ENCODE measurements at places on chromosomes 16 and 17.
A peak's percentile ranks its signal among the peaks of the same experiment; 100 is the strongest.

- DNase-seq = no peak
Measured at GRCh38 chr16:81748476-81749198, 30.5 kb upstream of the PLCG2 start.

- DNase-seq = no peak
Measured at GRCh38 chr17:83183951-83184506, 104.6 kb downstream of the METRNL start.

GRCh38 chr17:80991645-80992076 is at the start of gene CHMP6:
Gene CHMP6 (plus strand): TSS chr17:80991841. CDS start chr17:80991919, 78 bp downstream.
- DNase-seq = peak; percentile 45

DNA sequence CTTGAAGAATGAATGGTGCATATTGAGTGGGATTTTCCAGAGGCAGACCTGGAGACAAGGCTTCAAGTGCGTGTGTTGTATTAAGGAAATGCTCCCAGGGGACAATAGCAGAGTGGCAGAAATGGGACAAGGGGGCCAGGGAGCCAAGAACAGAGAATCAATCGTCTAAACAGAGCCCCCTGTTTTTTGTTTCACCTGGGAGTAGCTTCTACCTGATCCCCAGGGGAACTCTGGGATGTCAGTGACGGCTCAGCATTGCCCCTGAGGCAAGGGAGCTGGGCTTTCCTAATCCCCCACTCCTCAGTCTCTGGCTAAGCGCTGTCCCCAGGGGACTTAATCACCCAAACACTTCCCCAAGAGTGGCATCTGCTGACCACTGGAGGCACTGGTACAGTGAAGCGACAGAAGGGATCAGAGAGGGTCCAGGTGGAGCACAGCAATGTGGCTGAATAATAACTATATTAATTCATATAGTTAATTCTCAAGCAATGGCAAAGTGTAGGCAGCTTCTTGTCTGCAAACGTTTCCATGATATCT is 35.7 kb upstream of the C16orf78 start:
- DNase-seq = no peak

DNA sequence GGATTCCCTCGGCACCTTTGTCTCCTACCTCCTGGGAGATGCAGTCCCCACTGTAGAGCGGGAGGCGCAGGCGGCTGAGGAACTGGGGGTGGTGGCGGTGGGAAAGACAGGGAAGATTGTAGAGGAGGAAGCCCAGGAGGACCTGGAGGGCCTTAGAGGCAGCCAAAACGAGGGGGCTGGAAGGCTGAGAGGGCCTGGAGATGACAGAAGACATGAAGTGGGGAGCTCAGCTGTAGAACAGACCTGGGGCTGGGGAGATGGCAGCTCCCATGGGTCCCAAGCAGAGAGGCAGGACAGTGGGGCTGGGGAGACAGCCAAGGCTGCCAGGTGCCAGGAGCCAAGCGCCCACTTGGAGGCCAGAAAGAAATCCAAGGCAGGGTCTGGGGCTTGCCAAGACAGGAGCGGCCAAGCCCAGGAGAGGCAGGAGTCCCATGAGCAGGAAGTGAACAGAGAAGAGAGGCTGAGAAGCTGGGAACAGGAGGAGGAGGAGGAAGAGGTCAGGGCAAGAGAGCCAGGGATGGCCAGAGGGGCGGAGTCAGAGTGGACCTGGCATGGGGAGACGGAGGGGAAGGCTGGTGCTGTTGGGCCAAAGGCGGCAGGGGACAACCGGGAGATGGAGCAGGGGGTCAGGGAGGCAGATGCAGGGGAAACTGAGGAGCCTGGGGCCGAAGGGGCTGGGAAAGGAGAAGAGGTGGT is 803 bp downstream of the APOBR start:
- no peak for DNase-seq

- no peak for DNase-seq
Measured at GRCh38 chr17:71412803-71413202, 708.0 kb upstream of the SOX9 start.

GRCh38 chr16:68370581-68371275 is 59.9 kb downstream of the PRMT7 start:
- DNase-seq = no peak

DNA sequence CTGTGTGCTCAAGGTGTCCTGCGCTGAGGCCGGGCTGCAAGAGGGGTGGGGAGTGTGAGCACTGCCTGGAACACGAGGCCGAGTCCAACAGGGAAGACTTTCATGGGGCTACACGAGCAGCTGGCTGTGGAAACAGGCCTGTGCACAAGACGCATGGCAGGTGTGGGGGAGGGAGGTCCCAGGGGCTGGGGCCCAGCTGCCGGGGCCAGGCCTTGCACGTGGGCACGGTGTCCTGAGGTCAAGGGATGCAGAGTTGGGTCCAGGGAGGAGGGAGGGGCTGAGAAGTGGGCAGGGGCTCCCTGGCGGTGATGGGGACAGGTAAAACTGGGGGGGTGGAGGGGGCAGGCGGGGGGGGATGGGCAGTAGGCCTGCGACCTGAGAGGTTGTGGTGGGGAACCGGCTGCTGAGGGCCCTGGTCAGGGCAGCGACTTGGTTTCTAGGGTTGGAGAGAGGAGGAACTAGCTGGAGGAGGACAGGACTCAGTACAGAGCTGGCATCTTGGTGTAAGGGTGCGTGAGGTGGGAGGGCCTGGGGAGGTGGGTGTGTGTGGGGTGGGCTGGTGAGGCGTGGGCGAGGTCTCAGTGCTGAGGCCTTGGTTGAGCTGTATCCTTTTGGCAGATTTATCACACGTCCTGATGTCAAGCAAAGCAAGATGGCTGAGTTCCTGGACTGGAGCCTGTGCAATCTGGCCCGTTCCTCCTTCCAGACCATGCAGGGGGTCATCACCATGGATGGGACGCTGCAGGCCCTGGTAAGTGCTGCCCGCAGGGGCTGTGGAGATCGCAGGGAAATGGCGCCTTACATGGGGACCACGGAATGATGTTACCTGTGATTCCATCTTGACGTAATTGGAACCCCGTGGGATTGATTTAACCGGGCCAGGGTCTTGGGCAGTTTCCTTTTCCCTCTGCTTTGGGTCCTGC is 29.4 kb downstream of the TBCD start:
- DNase-seq = no peak

- DNase-seq = no peak
Measured at GRCh38 chr16:51989637-51990230, 557.2 kb downstream of the TOX3 start.

GRCh38 chr17:15263206-15263579 is 1.9 kb downstream of the PMP22 start:
- DNase-seq = no peak

DNA sequence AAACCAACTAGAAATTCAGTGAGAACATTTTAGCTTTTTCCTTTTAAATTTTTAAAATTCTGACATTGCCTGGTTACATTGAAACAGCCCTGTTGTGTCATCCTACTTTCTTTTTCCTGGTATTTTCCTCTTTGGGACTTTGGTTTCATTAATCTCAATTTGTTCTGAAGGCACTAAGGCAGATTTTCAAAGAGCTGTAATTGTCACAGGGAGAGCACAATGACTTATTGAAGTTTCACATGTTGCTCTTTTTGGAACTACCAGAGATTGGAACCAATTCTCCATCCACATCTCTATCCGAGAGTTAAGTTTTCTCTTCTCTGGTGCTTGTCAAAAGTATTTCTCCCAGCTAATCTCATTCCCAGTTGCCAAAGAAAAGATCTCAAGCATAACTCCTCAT is 144.7 kb upstream of the TBX2 start:
- DNase-seq = no peak

DNA sequence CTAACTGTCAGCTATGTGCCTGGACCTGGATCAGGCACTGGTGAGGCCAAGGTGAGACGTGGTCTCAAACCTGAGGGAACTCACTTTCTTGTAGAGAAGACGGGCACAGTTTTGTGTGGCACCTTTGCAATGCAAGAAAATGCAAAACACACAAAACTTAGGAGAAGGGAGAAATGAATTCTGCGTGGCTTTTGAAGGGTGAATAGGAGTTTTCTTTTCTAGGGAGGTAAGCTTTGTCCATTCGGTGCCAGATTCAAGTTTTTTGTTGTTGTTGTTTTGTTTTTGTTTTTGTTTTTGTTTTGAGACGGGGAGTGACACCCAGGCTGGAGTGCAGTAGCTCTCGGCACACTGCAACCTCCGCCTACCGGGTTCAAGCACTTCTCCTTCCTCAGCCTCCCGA is 1.4 kb downstream of the TOM1L1 start:
- DNase-seq = no peak

DNA sequence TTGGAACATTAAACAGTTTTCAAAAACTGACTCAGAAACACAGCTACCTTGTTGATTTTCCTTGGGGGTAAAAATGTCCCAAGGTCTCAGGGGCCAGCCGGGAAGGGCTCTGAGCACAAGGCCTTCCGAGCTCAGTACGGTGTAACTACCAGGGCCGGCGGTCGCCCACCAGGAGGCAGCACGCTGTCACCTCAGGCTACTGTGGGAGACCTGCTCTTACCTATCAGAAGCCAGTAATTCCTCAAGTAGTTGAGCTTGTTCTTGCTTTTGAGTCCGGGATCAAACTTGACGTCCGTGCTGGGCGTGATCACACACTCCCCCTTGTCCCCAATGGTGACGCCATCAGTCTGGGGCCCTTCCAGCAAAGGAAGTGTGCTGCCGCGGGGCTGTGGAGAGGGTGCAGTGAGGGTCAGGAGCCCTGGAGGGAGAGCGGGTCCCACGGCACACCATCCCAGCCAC is 43.4 kb upstream of the ICAM2 start:
- DNase-seq = peak; percentile 9

DNA sequence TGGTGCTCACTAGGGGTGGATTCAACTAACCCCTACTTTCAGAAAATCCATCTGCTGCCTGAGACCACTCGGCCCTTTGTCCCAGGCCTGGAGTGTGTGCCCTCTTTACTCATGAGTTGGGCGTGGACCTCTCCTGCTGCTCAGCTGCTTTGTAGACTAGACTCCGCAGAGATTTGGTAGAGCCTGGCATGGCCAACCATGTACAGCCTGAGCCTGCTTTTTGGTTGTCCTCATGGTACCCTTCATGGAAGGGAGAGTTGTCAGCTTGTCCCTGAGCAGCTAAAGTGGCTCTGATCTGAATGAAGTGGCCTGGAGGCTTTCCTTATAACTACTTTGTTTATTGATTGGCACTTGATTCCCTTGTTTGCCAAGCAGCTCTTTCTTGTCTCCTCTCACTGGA is 1.5 kb downstream of the EDC4 start:
- DNase-seq = no peak

DNA sequence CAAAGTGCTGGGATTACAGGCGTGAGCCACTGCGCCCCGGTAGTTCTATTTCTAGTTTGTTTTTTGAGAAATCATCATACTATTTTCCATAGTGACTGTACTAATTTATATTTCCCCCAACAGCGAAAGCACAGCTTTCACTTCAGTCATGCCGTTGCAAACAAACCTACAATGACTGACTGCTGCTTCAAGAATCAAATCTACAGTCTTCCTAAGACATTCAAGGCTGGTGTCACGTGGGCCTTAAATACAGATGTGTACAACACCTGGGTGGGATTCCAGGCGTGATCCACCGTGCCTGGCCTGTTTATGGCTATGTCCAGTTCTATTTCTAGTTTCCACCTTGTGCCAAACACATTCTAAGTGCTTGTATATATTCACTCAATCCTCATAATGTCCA is 72.0 kb downstream of the ABCC6 start:
- no peak for DNase-seq

DNA sequence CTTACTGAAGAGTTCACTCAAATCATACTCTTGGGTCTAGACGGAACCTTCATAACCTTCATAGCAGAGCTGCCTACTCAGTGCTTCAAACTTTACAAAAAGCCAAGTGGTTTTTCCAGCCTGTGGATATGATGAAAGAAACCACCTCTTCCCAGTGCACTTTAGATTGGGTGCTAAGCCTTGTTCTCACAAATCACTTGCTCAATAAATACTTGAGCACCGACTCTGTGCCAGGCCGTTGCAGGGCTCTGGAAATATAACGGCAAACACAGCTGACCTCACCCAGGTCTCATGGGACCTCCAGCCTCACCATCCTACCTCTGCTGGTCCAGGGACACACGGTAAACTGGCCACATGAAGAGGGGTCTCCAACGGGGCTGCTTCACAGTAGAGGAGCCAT is 35.7 kb downstream of the CDRT4 start:
- no peak for DNase-seq

GRCh38 chr17:75645889-75646637 is 12.8 kb downstream of the SMIM5 start:
- no peak for DNase-seq

- DNase-seq = no peak
Measured at GRCh38 chr17:57477522-57478362, 221.4 kb downstream of the MSI2 start.

- no peak for DNase-seq
Measured at GRCh38 chr16:70508752-70509151, 14.6 kb downstream of the COG4 start.

DNA sequence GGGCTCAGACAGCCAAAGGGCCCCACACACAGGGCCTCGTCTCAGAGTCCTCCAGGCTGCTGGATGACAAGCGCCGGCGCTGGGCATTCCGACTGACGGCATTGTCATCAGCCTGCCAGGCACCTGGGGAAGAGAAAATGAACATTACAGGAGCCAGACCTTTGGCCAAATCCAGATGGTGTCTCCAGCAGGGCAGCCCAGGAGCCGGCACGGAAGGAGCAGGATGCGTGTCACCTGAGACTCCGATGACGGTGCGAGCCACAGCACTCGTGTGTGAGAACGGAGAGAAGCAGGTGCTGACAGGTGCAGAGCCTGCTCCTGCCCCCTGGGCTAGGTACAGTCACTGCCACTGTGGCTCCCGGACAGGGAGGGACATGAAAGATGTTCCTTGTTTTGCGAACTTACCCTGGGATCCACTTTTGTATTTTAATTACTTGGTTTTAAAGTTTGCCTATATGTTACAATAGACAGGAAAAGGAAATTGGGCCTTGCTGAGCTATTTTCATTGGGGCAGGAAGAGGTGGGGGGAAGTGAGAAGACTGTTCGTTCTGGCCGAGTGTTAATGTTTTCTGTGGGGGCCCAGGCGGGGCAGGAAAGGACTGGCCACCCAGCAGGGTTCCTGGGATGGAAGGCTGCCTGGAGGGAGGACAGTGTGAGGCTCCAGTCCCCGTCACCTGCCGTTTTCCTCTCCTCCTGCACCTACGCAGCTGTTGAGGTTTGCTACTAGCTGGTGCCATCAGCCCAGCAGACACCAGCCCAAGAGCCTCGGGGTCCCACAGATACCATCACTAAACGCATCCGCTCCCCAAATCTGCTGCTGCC is 4.4 kb upstream of the FOXJ1 start:
- DNase-seq = peak; percentile 45

- DNase-seq = no peak
Measured at GRCh38 chr16:15788846-15789239, 68.0 kb downstream of the MYH11 start.

All from T follicular helper cell (primary cell).